ENCODE measurements at places on chromosomes 7 and 10. TPM values are rescaled to one million over a fixed set of nuclear protein-coding genes. Genes with fewer than 3 reads are reported as not detected.

DNA sequence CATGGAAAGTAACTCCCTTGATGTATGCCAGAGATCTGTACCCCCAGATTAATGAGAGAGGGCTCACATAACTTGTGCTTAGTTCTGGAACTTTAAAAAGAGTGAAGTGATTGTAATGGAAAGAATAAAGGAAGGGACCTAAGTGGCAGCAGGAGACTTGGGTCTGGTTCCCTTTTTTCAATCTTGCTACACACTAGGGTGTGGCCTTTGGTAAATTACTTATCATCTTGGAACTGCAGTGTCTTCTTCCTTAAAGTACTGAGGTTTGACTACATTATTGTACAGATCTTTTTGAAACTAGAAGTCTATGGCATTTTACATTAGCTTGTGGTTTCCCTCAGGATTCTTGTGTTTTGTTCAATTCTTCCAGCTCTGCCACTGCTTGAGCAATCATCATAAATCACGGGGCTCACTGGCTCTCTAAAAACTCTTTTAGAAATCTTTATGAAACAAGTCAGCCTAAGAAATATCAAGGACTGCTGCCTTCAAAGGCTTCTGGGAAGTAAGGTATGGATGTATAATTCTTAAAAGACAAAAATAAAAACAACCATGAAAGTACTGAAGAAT lies 22.5 kb upstream of the CHRM2 start:
- H3K27me3 ChIP-seq, result peaks cover 11% of the 10 kb centered on the region
- H3K4me1 ChIP-seq, result no peaks in the 10 kb centered on the region
- H3K4me3 ChIP-seq, result no peak overlapping the region
- no peak overlapping the region for H3K27ac ChIP-seq
- no peaks in the 10 kb centered on the region for H3K36me3 ChIP-seq

DNA sequence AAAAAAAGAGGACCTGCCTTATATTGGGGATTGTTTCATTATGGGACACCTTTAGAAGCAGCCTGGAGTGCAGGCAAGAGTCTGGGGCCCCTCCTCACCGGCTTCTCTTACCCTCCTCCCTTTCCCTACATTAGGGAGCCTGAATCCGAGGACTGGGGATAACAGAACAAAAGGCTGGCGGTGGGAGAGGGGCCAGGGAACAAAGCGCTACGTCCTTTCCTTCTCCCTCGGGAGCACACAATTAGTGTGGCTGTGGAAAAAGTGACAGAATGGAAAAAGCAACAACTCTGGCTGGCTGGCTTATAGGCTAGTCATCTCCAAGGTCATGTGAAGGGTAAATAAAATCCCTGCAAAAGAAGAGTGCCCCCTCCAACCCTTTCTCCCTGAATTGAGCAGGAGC lies 74.7 kb downstream of the LSM5 start:
- no peak overlapping the region for H3K27ac ChIP-seq
- H3K4me3 ChIP-seq, result no peak overlapping the region
- no peaks in the 10 kb centered on the region for H3K4me1 ChIP-seq
- H3K36me3 ChIP-seq, result no peaks in the 10 kb centered on the region
- H3K27me3 ChIP-seq, result peaks cover 34% of the 10 kb centered on the region

- H3K4me3 ChIP-seq, result no peak overlapping the region
- H3K36me3 ChIP-seq, result no peaks in the 10 kb centered on the region
- no peak for DNase-seq
- H3K27me3 ChIP-seq, result peaks cover 35% of the 10 kb centered on the region
- no peaks in the 10 kb centered on the region for H3K4me1 ChIP-seq
- H3K27ac ChIP-seq, result no peak overlapping the region
These were observed 170.0 kb downstream of the PRKCQ start for GRCh38 chr10:6409971-6410643.

GRCh38 chr10:126177417-126178030 lies 210.8 kb downstream of the ADAM12 start:
- H3K27me3 ChIP-seq, result peaks cover 3% of the 10 kb centered on the region
- no peak overlapping the region for H3K4me3 ChIP-seq
- H3K4me1 ChIP-seq, result peaks cover 19% of the 10 kb centered on the region
- no peak overlapping the region for H3K27ac ChIP-seq
- DNase-seq, result no peak

DNA sequence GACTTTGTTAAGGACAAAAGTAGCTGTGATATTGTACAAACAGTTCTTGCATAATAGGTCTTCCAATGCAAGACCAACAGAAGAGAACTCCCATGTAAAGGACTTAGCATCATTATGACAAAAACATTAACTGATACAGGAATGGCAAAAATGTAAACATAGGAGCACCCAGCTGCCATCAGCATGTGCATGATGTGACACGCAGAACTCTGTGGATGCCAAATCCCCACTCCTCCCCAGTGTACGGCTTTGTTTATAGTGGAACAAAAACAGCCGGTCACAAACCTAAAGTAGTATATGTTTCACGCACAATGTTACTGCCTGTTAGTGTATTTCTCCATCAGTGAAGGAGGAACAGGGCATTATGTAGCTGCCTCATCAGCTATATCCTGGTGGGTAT lies 316.0 kb upstream of the AOAH start:
- H3K27me3 ChIP-seq, result no peaks in the 10 kb centered on the region
- DNase-seq, result no peak
- H3K36me3 ChIP-seq, result no peaks in the 10 kb centered on the region
- H3K4me1 ChIP-seq, result no peaks in the 10 kb centered on the region
- H3K4me3 ChIP-seq, result no peak overlapping the region

CPEB3 gene
- 3.7 TPM for total RNA-seq

DNA sequence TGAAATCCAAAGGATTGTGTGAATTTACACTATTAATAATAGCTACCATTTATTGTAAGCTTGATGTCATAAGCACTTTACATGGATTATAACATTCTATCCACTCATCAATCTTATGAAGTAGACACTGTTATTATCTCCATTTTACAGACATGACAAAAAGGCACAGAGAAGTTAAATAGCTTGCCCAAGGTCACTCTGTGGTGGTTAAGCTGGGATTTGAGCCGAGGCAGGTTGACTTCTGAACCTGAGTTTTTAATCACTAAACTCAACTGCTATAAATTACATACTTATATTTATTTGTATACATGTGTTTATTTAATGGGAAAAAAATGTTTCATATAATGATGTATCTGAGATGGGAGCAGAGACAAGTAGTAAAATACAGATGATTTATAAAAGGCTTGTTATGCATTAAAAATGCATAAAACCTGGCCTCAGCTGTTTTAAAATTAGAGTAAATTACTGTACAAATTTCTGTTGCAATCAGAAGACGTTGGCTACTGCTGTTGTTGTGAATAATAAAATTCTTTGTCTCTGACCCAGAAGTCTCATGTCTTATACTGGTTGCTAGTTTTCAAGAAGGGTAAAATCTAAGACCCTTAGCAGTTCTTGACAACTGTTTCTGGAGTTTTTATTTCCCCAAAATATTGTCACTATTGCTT lies 61.1 kb upstream of the CALD1 start:
- no peak for DNase-seq
- H3K27me3 ChIP-seq, result no peaks in the 10 kb centered on the region
- peaks cover 31% of the 10 kb centered on the region for H3K4me1 ChIP-seq

DNA sequence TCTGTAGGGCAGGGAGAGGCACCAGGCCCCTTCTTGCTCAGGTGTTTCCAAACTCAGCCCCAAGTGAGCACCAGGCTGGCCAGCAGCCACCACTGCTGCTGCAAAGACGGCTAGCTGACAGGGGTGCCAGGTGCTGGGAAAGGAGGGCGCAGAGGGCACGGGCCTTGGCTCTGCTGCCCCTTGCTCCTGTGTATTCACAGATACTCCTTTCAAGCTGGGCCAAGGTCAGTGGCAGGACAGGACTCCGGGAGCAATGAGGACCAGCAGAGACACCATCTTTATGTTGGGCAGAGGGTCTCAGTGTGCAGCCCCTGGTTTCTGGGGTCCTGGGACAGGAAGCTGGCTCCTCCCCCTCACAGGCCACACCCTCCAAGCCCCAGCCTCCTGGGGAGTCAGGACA lies 110.1 kb downstream of the SMURF1 start:
- no peak overlapping the region for H3K27ac ChIP-seq
- H3K4me1 ChIP-seq, result no peaks in the 10 kb centered on the region
- no peaks in the 10 kb centered on the region for H3K27me3 ChIP-seq
- H3K4me3 ChIP-seq, result no peak overlapping the region
- DNase-seq, result no peak

GRCh38 chr10:98055841-98056516 lies 25.6 kb upstream of the CRTAC1 start:
- H3K4me1 ChIP-seq, result no peaks in the 10 kb centered on the region
- DNase-seq, result no peak
- H3K27me3 ChIP-seq, result peaks cover 80% of the 10 kb centered on the region
- H3K27ac ChIP-seq, result no peak overlapping the region

DNA sequence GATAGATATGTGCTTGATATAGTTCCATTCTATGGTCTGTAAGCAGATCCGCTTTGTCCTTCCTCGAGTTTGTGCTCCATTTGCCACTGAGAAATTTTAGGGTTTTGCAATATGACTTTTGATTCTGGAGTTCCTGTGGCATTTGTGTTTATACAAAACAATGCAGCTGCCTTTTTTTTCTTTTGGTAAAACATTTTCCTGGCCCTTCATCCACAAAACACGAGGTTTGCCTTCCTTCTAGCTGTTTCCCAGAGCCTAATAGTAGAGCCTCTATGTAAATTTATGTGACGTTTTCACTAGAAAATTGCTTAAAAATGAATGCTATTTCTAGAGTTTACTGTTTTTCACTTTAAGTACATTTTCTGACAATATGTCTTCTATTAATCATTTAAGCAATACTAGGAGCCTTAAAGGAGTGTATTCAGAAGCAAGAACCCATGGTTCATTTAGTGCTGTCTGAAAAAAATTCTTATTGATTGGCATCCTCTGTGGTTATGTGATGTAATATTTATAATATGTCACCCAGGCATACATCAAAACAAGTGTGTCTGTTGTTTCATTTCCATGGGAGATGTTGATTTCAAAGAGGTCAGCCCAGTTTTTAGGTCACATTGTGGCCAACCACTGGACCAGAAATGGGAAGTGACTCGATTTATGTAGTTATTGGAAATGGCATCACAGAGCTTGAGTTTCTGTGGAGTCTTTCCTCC lies 618.3 kb downstream of the LRMDA start:
- H3K36me3 ChIP-seq, result peaks cover 4% of the 10 kb centered on the region
- H3K4me3 ChIP-seq, result no peak overlapping the region
- no peak for DNase-seq
- H3K27ac ChIP-seq, result no peak overlapping the region
- H3K4me1 ChIP-seq, result peaks cover 48% of the 10 kb centered on the region
- peaks cover 67% of the 10 kb centered on the region for H3K27me3 ChIP-seq

TUBB8 gene
- 0.46 TPM for total RNA-seq

GRCh38 chr7:135210888-135211178 lies 493 bp downstream of the WDR91 start:
- peaks cover 4% of the 10 kb centered on the region for H3K36me3 ChIP-seq
- no peak for DNase-seq
- no peaks in the 10 kb centered on the region for H3K27me3 ChIP-seq
- H3K4me1 ChIP-seq, result peaks cover 19% of the 10 kb centered on the region
- H3K27ac ChIP-seq, result peak overlapping the region; percentile 81

DNA sequence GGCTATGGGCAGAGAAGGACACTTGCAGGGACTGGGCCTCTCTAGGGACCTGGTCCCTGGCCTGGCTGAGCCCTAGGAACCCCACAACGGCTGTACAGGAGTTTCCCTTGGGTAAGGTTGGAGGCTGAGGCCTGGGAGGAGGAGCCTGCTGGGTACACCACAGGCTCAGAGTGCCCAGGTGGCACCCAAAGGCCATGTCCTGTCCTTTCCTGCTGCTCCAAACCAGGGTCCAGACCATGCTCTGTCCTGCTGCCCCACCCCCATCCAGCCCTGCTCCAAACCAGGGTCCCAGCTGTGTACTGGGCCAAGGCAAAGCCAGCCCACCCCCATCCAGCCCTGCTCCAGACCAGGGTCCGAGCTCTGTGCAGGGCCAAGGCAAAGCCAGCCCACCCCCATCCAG lies 35.3 kb upstream of the ZNF488 start:
- no peak overlapping the region for H3K4me3 ChIP-seq
- H3K36me3 ChIP-seq, result no peaks in the 10 kb centered on the region
- no peak for DNase-seq
- H3K27me3 ChIP-seq, result peaks cover 3% of the 10 kb centered on the region
- H3K4me1 ChIP-seq, result no peaks in the 10 kb centered on the region
- no peak overlapping the region for H3K27ac ChIP-seq

DNA sequence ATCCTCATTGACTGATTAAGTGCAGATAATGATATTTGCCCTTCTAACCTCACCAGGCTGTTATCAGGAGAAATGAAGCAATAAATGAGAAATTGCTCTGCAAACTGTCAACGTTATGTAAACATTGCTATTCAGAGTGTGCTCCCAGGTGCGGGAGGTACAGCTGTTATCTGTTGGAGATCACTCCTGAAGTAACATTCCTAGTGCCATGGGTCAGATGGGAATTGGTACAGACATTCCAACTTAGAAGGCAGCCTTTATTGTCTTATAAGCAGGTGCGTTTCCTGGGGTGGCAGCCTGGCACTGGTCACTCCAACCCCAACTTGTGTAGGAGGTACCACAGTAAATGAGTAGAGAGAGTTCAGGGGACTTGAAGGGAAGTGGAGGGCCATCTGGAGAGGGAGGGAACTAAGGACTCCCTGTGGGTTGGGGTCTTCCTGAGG lies 36.8 kb downstream of the HK1 start:
- peak overlapping the region; percentile 62 for H3K4me3 ChIP-seq
- no peak for DNase-seq
- peak overlapping the region; percentile 42 for H3K27ac ChIP-seq
- H3K27me3 ChIP-seq, result peaks cover 4% of the 10 kb centered on the region
- no peaks in the 10 kb centered on the region for H3K36me3 ChIP-seq
- peaks cover 39% of the 10 kb centered on the region for H3K4me1 ChIP-seq

PRKCQ gene
- total RNA-seq, result 2.0 TPM

DNA sequence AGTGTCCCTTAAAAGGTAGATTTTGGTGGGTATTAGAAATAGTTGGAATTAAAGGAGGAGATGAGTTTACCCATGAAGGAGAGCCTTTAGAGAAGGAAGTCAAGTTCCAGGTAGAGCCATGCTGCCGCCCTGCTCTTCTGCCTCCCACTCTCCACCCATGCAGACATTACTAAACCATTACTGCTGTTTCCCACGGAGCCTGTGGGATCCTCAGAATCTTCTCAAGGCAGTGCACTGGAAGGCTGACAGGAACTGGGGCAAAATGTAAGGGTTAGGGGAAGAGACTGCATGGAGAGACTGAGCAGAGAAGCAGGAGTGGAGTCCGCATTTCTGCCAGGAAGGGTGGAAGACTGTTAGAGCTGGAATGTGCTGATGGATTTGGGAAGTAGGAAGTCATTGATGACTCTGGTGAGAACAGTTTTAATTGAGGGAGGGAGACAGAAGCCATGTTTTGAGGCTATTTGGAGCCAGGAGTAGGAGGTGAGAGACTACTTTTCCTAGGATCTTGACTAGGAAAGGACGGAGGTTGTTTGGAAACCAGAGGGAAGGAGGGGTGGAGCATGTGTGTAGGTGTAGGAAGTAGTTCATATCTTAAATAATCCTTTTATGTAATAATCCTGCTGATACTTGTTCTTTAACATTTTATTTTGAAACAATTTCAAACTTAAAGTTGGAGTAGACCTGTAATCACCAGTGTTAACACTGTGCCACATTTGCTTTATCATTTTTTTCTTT lies 109.0 kb downstream of the CCNY start:
- H3K27me3 ChIP-seq, result no peaks in the 10 kb centered on the region
- peak overlapping the region; percentile 1 for H3K27ac ChIP-seq
- H3K4me3 ChIP-seq, result no peak overlapping the region

- no peak overlapping the region for H3K4me3 ChIP-seq
- no peaks in the 10 kb centered on the region for H3K27me3 ChIP-seq
- no peak overlapping the region for H3K27ac ChIP-seq
- peaks cover 6% of the 10 kb centered on the region for H3K4me1 ChIP-seq
These were observed 12.9 kb downstream of the ZSCAN25 start for GRCh38 chr7:99629643-99630042.
